HCT116 (cell line): ENCODE measurements at places on chromosomes 2 and 18. TPM values are rescaled to one million over a fixed set of nuclear protein-coding genes. Genes with fewer than 3 reads are reported as not detected.

- no peak for DNase-seq
Observed at GRCh38 chr2:160367887-160368286, 125.7 kb downstream of the RBMS1 start.

GRCh38 chr2:148876202-148876594 is 1.2 kb downstream of the KIF5C start:
- no peak for DNase-seq

GRCh38 chr2:141392517-141393213 is 738.2 kb downstream of the LRP1B start:
- DNase-seq = no peak

Gene NEMP2
- 8.6 TPM for total RNA-seq

Gene MC5R
- total RNA-seq = not detected

Gene ACTG2
- 0.89 TPM for total RNA-seq

Gene MAP2
- total RNA-seq = 7.4 TPM
